Metanephros (tissue), 2 donors: ENCODE measurements at places on chromosomes 3 and 15. TPM values are rescaled to one million over a fixed set of nuclear protein-coding genes. Genes with fewer than 3 reads are reported as not detected.

CAMKV gene
- total RNA-seq: 0.18 TPM

C3orf20 gene
- total RNA-seq: 0.18 TPM

NOX5 gene
- 0.23 TPM for total RNA-seq

FAM174B gene
- total RNA-seq: 17.9 TPM

TFRC gene
- total RNA-seq: 71.6 TPM

CAPN3 gene
- total RNA-seq: 121 TPM

AMOTL2 gene
- 149 TPM for total RNA-seq

TEX55 gene
- not detected for total RNA-seq

CCDC39 gene
- total RNA-seq: not detected

SPESP1 gene
- total RNA-seq: 1.6 TPM

DLEC1 gene
- total RNA-seq: 2.4 TPM

RNU5B-1 gene
- total RNA-seq: not detected

P2RY12 gene
- total RNA-seq: 2.5 TPM

DAZL gene
- total RNA-seq: not detected

GP5 gene
- 1.6 TPM for total RNA-seq

C15orf62 gene
- 0.12 TPM for total RNA-seq

SI gene
- under 0.01 TPM for total RNA-seq

PRR20G gene
- total RNA-seq: not detected
